ENCODE measurements at places on chromosomes 7 and 10.
A peak's percentile ranks its signal among the peaks of the same experiment; 100 is the strongest.

- DNase-seq: no peak
These were observed 29.1 kb upstream of the FAM107B start for GRCh38 chr10:14803827-14804226.

DNA sequence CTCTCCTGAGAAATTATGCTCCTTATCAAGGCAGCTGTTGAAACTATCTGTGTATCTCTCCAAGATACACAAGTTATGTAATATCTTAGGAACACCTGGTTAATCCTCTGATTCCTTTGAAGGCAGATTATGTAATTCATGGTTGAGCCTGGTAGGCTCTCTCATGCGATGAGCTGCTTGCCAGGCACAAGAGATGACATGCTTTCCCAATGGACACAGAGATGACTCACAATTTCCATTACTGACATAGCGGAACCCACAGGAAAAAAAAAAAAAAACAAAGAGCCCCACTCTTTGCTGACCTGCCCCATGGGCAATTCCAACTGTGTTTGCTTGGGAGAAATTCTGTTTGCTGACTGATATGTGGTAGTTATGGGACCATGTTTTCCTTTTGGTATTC is 736.4 kb upstream of the PHF14 start:
- no peak for DNase-seq

- DNase-seq: no peak
These were observed 615.3 kb upstream of the MGMT start for GRCh38 chr10:128851726-128852125.

GRCh38 chr10:119655566-119656001 is 4.4 kb downstream of the BAG3 start:
- DNase-seq: peak; percentile 42

- no peak for DNase-seq
These were observed 217.4 kb downstream of the LRMDA start for GRCh38 chr10:75648854-75649253.
